Activated naive CD4-positive, alpha-beta T cell treated with anti-CD3 and anti-CD28 coated beads, Interleukin-2, amount 10 ng/mL, durations not matched to agents 5 hours and 36 hours (primary cell): ENCODE measurements at places on chromosomes 2 and 18. TPM values are rescaled to one million over a fixed set of nuclear protein-coding genes. Genes with fewer than 3 reads are reported as not detected.

Gene SIX2
- total RNA-seq = not detected

Gene SLC4A3
- not detected for total RNA-seq

Gene HTRA2
- 39.7 TPM for total RNA-seq

Gene HOXD4
- total RNA-seq = not detected

Gene IL18R1
- total RNA-seq = 38.2 TPM

Gene SPATA3
- not detected for total RNA-seq

Gene SLC9A2
- total RNA-seq = not detected

Gene CNGA3
- total RNA-seq = not detected

Gene IGFBP2
- total RNA-seq = 43.4 TPM

Gene RTP5
- not detected for total RNA-seq

Gene SPP2
- total RNA-seq = not detected

Gene VSNL1
- total RNA-seq = not detected

Gene ARMC9
- 0.51 TPM for total RNA-seq

Gene SKOR2
- not detected for total RNA-seq

Gene MAL
- 354 TPM for total RNA-seq

Gene ZNF396
- total RNA-seq = 0.98 TPM

Gene PRR30
- total RNA-seq = not detected

Gene ANKRD23
- 16.5 TPM for total RNA-seq

Gene YES1
- total RNA-seq = 15.8 TPM

Gene LOXHD1
- total RNA-seq = 0.02 TPM

Gene CNPPD1
- total RNA-seq = 65.5 TPM

Gene ACMSD
- total RNA-seq = not detected

Gene SFT2D3
- total RNA-seq = 7.0 TPM

Gene NPAS2
- 10.2 TPM for total RNA-seq

Gene DCAF17
- total RNA-seq = 15.1 TPM

Gene CCDC148
- not detected for total RNA-seq

Gene KLHL14
- not detected for total RNA-seq

Gene COL4A4
- 0.03 TPM for total RNA-seq

Gene GKN2
- total RNA-seq = not detected

Gene FAM210A
- 22.3 TPM for total RNA-seq

Gene NTSR2
- total RNA-seq = not detected

Gene CHRNA1
- not detected for total RNA-seq

Gene HNRNPLL
- total RNA-seq = 44.0 TPM

Gene KCNG2
- not detected for total RNA-seq

Gene ZBTB7C
- 0.35 TPM for total RNA-seq

Gene SRD5A2
- not detected for total RNA-seq
